ENCODE measurements at places on chromosomes 2 and 18. TPM values are rescaled to one million over a fixed set of nuclear protein-coding genes. Genes with fewer than 3 reads are reported as not detected.

DNA sequence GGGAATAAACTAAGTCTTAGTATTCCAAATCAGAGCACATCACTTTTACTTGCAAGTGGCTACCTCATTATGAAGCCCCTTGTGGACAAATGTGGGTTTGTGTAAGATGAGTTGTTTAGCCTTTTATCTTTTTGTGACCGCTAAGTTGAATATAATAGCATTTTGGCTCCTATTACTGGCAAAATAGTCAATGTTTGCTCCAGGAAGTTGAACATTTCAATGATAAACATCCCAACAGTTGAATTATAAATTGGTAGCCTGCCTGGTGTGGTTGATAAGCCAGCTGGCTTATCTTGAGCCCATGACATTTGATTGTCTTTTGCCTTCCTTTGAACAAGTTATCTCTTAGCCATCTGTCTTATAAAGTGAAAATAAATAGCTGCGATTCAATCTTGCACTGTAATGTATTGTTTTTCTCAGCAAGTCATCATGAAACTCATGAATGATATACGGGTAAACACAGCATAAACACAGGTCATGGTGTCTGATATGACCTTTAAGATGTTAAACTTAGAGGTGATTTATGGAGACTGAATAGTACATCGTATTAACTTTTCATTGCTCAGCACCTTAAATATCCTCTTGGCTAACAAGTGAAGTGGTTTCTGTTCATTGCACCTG, 338.4 kb downstream of the SOCS6 start:
- no peak for DNase-seq
- no peak overlapping the region for H3K27ac ChIP-seq
- H3K4me3 ChIP-seq: no peak overlapping the region
- H3K36me3 ChIP-seq: no peaks in the 10 kb centered on the region

Gene LIMS2
- 0.15 TPM for total RNA-seq

DNA sequence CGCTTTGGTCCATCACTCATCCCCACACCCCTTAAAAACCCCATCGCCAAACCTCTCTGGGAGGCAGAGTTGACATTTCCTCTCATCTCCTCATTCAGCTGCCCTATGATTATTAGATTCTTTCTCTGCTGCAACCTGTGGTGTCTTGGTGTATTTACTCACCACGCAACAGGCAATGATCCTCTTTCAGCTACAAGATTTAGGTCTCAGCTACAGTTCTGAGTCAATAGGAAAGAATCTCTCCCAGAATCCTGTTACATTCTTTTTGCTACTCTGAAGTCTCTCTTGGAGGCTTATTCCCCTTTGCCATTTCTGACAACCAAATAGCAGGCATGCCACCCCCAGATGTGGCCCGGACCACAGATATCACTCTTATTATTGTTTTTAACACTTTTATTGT, 468.3 kb upstream of the GYPC start:
- H3K4me1 ChIP-seq: no peaks in the 10 kb centered on the region
- DNase-seq: no peak
- no peaks in the 10 kb centered on the region for H3K36me3 ChIP-seq
- no peaks in the 10 kb centered on the region for H3K27me3 ChIP-seq
- H3K27ac ChIP-seq: no peak overlapping the region

Gene SCN1A
- total RNA-seq: not detected

DNA sequence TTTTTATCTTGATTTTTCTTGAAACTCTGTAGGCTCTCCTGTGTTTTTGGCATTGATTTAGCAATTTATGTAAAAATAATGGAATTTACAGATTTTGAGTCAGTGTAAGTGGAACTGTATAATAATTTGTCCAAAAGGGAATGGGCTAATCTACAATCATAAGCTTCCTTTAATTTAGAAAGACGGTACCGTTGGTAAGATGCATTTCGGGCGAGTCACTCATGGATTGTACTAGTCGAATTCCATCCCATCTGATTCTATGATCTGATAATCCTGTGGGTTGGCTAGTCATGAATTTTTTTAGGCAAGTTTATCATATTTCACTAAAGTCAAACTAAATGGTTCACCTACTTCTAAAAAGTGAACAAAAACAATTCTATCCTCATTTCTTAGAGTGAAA, 133.4 kb downstream of the ZNF407 start:
- no peaks in the 10 kb centered on the region for H3K4me1 ChIP-seq
- H3K27me3 ChIP-seq: no peaks in the 10 kb centered on the region
- no peak for DNase-seq

Gene XDH
- not detected for total RNA-seq

DNA sequence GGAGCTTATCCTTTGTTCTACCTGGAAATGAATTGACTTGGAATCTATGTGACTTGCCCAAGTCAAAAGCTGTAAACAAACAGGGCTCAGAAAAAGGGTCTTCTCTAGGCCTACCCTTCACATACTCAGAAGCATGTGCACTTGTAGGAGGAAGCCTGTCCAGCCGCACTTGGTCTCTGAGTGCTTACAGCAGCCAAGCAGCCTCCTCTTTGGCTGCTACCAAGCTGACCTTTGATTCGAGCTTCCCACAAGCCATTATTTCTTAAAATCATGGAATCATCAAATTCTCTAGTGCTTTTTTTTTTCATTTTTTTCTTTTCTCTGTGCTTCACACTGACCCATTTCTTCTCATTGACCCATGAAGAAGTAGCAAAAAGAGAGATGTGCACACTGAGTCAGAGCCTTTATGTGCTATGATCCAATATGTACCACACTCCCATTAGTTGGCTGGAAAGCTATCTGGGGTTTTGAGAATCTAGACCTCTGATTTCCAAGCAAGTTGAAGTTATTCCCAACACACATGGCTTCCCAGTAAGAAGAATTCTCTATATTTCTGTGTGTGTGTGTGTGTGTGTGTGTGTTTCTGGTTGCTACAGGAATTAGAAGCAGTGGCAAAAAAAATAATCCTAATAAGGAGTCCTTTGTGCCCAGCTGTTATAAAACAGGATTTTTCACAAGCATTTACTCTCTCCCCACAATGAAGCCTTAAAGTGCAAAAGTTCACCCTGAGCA, 550.3 kb upstream of the TNP1 start:
- H3K4me3 ChIP-seq: no peak overlapping the region
- no peaks in the 10 kb centered on the region for H3K36me3 ChIP-seq
- H3K27ac ChIP-seq: no peak overlapping the region

DNA sequence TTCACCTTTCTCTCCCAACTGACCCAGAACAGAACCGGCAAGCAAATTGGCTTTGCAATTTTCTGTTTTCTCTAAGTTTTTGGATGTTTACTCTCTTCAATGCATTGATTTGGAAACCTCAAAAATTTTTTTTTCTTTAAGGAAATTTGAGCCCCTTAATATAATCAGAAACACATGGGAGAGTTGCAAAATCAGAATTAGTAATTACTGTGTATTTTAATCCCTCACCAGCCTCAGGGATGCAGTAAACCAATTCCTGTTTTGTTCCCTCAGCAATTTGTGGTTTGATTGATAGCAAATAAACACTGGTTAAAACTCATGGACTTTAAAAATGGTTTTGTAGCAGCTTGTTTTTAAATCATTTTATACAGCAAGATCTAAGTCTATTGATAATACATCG, 281.5 kb downstream of the NEDD4L start:
- no peaks in the 10 kb centered on the region for H3K27me3 ChIP-seq
- H3K4me3 ChIP-seq: no peak overlapping the region
- H3K27ac ChIP-seq: no peak overlapping the region
- DNase-seq: no peak
- no peaks in the 10 kb centered on the region for H3K4me1 ChIP-seq

DNA sequence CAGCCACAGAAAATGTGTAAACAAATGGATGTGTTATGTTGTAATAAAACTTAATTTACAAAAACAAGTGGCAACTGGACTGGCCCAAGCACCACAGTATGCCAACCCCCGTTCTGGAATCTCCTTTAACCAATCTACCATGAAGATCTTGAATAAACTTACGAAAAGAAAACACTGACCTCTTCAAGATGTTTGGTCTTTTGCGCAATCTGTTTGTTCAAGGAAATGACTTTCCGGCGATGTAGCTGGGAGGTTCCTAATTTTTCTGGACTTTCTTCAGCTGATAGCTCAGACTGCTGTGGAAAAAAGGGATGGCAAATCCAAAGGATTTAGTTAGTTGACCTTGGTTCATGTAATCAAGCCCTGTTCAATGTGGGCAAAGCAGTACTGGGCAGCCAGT, 55.7 kb downstream of the CCDC93 start:
- H3K4me3 ChIP-seq: no peak overlapping the region
- no peak for DNase-seq
- H3K27me3 ChIP-seq: no peaks in the 10 kb centered on the region
- H3K4me1 ChIP-seq: no peaks in the 10 kb centered on the region

DNA sequence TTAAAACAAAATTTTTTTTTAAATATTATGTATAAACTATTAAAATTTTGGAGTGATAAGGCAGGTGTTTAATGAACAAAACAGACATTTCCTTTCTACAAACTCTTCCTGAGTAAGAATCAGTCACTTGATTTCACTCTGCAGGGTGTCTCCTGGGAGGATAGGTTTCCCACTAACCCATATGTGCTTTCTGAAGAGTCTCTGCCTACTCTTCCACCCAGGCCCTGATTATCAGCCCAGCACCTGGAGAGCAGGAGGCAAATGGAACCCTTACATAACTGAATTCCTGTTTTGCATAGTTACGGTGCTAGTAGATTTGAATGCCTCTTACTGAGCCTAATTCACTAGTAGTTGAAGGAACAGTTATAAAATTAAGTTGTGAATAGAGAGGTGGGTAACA, 1718.6 kb downstream of the SUCLG1 start:
- no peak overlapping the region for H3K27ac ChIP-seq
- no peak overlapping the region for H3K4me3 ChIP-seq

DNA sequence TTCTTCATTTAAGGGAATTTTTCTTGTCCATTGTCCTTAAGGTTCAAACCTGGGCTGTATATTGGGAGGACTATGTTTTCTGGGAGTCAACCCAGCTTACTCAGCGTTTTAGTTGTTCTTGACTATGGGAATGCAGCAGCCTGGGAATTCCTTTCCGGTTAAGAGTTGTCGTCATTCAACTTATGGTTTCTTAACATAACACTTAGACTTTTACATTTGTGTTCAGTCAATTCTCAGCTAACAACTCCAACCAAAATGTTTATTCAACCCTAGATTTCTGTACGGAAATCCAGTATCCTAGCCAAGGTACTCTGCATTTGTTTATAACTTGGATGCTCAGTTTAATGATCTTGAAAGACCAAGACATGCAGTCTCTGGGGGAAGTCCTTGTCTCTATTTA, 960.9 kb downstream of the CBLN2 start:
- no peaks in the 10 kb centered on the region for H3K27me3 ChIP-seq
- H3K4me3 ChIP-seq: no peak overlapping the region
- no peak for DNase-seq
- H3K36me3 ChIP-seq: no peaks in the 10 kb centered on the region

Gene VWC2L
- not detected for total RNA-seq

GRCh38 chr2:207248702-207249377, 83.1 kb upstream of the KLF7 start:
- H3K36me3 ChIP-seq: no peaks in the 10 kb centered on the region
- H3K27ac ChIP-seq: no peak overlapping the region
- H3K4me1 ChIP-seq: no peaks in the 10 kb centered on the region
- H3K4me3 ChIP-seq: no peak overlapping the region
- H3K27me3 ChIP-seq: no peaks in the 10 kb centered on the region
- DNase-seq: no peak

DNA sequence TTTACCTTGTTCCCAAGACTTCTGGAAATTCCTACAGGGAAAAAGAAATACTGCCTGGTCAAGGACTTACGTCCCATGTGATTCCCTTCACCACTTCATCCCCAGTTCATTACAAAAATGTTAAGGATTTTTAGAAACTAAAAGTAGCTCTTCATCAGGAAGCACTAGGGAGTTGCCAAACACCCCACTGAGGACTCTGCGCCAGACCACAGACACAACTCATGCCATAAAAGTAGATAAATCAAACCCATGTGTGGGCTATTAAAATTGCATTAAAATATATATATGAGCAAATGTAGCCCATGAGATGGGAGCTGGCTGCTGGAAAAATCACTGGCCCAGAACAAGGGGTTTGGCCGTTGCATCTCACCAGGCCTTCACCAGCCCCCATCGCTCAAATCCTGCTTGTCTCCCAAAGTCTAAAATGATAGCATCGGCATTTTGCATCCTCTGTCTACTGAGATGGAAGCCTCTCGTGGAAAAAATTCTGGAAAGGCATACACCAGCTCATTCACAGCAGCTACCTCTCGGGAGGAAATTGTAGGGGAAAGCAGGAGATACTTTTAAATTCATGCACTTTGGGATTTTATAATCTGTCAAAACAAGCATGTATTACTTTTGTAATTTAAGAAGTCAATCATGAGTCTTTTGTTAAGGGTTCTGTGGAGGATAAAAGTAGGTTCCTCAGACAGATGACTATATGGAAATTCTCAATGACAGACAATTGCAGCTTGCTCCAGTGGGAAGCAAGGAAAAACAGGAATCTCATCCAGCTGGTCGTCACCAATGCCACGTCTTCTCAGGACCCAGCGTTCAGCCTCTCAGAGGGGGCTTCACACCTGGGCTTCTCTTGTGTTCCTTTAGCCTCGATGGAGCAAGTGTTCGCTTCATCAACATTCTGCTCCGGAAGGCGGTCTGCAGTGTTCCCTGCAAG, 113.9 kb downstream of the MREG start:
- DNase-seq: no peak
- no peaks in the 10 kb centered on the region for H3K27me3 ChIP-seq

GRCh38 chr2:193496786-193497185, 1302.1 kb upstream of the TMEFF2 start:
- no peak overlapping the region for H3K4me3 ChIP-seq
- no peaks in the 10 kb centered on the region for H3K36me3 ChIP-seq
- no peak overlapping the region for H3K27ac ChIP-seq
- no peak for DNase-seq
- H3K4me1 ChIP-seq: no peaks in the 10 kb centered on the region

DNA sequence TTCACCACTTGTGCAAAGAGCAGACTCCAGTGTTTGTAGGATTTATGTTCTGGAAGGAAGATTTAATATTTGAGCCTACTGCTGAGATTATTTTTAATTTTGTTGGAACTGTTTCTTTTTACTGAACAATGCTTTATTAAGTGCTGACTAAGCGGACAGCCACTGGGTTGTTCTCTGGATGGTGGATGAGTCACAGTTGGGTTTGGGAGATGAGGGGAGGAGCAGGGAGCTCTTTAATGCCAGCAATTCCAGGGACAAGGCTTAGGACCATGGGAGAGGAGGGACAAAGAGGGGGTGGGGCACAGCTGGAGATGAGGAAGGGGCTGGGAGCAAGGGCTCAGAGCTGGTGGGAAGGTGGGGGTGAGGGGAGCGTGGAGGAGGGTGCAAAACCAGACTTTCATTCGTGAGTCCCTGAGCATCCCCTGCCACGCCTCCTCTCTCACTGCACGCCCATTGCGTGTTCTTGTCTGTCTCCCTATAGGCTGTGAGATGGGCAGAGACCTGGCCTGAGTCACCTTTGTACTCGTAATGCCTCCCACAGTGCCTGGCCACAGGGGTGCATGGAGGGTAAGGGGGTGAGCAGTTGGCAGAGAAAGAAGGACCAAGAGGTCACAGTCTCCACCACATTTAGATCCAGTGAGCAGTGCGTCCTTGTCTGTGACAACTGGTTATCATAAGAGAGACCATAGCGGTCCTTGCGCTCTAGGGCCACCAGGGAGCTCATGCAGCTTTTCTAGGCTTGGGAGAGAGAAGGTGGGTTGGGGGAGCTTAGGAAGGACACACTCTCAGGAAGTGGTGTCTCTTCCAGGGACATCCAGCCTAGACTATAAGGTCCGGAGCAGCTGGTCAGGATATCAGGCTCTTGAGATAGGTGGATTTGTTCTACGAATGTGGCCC, 18.4 kb downstream of the SLC4A3 start:
- H3K27ac ChIP-seq: no peak overlapping the region
- H3K4me1 ChIP-seq: peaks cover 9% of the 10 kb centered on the region
- no peak for DNase-seq
- H3K27me3 ChIP-seq: peaks cover 6% of the 10 kb centered on the region
- no peak overlapping the region for H3K4me3 ChIP-seq
- no peaks in the 10 kb centered on the region for H3K36me3 ChIP-seq

Gene FSHR
- not detected for total RNA-seq

Gene FNDC4
- total RNA-seq: not detected
